ENCODE measurements at places on chromosomes 1 and 21.

GRCh38 chr1:85259118-85259911 lies at the start of gene C1orf52:
C1orf52 (minus strand) TSS chr1:85259662; CDS start chr1:85259633, 29 bp downstream.
- DNase-seq, result peak; percentile 96

GRCh38 chr1:26994787-26995517 lies 1.5 kb downstream of the TRNP1 start:
- DNase-seq, result no peak

- DNase-seq, result no peak
These were observed 4.8 kb downstream of the AGO3 start for GRCh38 chr1:35935442-35936388.

DNA sequence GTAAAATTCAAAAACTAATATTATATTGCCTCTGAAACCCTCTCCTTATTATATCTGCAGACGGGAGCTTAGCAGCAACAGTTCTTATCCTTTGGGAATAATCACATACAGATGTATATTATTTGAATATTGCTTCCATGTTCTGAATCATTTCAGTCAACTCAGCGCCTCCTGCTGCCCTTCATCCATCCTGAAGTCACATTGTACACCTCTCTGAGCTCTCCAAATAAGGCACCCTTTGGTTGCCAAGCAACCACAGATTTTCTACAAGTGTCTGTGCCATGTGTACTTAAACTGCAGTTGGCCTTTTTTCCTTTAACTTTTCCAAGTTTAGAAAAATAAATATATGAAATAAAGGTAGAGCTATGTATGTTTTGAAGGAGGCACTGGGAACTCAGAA lies 384.3 kb downstream of the LRRIQ3 start:
- DNase-seq, result no peak

GRCh38 chr1:215547011-215547410 lies 20.1 kb upstream of the KCTD3 start:
- no peak for DNase-seq

DNA sequence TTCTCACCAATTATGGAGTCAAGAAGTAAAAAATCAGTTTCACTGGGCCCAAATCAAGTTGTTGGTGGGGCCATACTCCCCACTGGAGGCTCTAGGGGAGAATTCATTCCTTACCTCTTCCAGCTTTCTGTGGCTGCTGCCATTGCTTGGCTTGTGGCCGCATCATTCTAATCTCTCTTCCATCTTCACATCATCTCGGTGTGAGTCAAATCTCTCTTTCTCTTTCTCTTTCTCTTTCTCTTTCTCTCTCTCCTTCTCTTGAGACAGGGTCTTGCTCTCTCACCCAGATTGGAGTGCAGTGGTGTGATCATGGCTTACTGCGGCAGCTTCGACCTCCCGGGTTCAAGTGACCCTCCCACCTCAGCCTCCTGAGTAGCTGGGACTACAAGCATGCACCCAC lies 28.1 kb downstream of the FAM89A start:
- DNase-seq, result no peak

- DNase-seq, result no peak
These were observed 1.7 kb downstream of the PATJ start for GRCh38 chr1:61743716-61744580.

GRCh38 chr1:110734133-110734680 lies 59.5 kb upstream of the KCNA3 start:
- no peak for DNase-seq

DNA sequence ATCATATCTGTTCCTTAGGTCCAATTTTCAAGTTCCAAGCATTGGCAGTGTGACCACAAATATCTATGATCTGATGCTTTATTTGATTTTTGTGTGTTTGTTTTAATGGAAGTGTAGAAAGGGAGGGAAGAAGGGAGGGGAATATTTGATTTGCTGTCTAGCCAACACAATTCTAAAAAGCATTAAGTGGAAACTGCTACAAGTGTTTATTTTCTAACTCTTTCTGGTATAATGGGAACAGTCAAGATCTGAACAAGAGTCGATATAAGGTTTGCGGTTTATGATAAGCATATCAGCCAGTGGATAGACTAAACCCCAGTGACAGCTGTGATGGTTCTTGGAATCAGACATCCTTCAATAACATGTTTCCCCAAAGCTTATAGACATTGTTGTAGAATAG lies 267.8 kb upstream of the SNX7 start:
- DNase-seq, result no peak

DNA sequence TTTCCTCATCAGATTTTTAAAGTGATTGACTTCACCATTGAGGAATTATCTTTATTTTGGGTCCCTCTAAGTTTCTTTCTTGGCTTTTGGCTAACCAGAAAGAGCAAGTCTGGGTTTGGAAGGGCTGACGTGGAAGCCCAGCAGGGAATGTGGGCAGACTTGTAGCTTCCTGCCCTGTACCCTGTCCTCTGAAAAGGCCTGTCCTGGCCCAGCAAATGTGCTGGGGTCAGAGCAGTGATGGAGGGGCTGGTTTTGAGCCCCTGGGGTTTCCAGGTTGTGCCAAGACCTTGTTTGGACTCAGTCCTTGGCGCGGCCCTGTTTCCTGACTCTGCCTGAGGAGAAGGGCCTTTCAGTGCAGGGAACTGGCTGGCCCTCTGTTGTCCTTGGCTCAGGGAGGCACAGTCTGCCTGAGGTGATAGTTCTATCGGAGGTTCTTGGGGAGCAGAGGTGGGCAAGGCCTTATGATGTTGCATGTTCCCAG lies 72.1 kb downstream of the UCK2 start:
- DNase-seq, result no peak
